ENCODE measurements at places on chromosomes 1 and 21.

- DNase-seq = no peak
Observed at GRCh38 chr1:244021427-244021826, 29.7 kb upstream of the ZBTB18 start.

GRCh38 chr21:37176716-37177115 lies 90.4 kb downstream of the VPS26C start:
- no peak for DNase-seq

- peak; percentile 47 for DNase-seq
Observed at GRCh38 chr1:7454052-7454815, 316.9 kb upstream of the VAMP3 start.

DNA sequence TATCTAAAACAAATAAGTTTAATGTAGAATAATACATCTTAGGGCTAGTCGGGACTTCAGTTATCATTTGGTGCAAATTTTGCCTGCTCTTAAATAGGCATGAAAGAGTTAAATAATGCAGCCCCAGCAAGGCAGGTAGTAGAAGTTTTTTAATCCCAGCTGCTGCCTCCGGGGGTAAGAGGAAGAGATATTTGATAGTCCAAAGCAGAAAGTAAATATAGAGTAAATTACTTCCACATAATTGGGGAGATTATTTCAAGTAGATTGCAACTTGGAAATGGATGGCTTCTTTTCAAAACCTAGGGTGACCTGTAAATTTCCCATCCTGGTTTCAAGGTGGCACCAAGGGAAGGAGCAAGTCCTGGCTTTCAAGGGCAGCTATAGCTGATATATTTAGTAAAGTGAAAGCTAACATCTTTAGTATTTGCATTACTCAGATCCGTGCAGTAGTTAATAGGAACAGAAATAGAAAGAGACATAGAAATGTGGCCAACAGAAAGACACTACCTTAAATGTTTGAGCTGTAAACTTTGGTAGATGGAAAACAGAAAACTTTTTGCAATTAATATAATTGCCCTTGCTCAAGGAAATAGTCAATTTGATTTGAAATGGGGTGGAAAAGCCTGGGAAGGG lies 109.1 kb downstream of the LMO4 start:
- DNase-seq = no peak

GRCh38 chr1:92839442-92839841 lies 7.6 kb downstream of the RPL5 start:
- DNase-seq = no peak

DNA sequence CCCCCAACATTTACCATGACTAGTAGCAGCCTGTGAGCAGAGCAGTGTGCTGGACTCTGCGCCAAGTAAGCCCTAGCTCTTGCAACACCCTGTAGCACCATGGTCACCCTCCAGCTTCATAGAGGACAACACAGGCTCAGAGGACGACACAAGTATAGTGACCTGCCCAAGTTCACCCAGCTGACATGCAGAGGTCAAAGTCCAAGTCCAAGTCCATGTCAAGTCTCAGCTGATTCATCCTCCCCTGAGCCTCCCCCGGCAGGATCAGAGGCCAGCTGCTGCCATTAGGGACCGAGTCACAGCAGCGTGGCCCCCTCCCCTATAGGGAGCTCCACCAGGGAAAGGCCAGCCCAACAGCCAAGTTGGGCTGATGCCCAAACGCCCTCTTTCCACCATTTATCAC lies 15.9 kb downstream of the SDC3 start:
- DNase-seq = no peak

DNA sequence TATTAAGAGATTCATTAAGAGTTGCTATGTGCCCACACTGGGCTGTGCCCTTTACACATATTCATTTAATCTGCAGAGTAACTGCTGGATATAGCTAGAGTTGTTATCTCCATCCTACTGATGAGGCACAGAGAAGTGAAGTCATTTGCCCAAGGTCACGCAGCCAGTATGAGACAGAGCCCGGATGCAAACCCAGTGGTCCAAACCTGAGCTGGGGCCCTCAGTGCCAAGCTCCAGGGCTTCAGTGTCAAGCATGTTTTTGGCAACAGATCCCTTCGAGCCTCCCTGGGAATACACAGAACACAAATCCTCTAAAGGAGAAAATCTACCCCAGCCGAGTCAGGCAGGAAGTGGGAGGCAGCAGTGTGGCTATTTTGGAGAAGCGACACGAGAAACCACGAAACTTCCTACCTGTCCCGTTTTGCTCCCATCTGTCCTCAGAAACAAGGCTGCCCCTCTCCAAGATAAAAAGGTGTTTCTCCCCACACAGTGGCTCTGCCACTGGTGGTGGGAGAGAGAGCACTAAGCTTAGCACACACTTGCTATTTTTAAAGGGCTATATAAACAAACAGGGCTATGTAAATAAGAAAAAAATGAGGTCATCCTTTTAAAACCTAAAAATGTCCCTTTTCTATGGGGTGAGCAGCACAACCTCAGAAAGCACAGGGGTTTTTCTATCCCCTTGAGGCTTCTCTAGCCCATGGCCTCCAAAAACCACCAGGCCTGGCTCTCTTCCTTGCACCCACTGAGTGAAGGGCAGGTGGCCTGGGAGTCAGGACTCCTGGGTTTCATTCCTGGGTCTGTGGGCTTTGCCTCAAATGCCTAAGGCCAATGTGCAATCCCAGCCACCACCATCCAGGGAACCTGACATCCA lies 138.6 kb upstream of the EDN2 start:
- DNase-seq = peak; percentile 24

DNA sequence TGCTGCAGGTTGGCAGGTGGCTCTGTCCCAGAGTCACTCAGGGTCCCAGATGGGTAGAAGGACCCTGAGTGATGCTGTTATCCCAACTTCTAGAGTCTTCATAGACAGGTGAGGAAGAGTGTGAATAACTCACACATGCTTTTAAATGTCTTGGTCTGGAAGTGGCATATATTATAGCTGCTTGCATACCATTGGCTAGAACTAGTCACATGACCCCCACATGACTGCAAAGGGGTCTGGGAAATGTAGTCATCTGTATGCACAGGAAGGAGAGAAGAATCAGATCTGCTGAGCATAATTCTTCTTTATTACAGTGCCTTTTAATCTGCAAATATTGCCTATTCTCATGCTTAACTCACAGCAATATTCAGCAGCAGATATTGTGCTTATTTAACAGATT lies 28.2 kb upstream of the KLHDC7A start:
- DNase-seq = peak; percentile 1

- DNase-seq = no peak
Observed at GRCh38 chr1:54825696-54826095, 24.6 kb upstream of the TTC22 start.

DNA sequence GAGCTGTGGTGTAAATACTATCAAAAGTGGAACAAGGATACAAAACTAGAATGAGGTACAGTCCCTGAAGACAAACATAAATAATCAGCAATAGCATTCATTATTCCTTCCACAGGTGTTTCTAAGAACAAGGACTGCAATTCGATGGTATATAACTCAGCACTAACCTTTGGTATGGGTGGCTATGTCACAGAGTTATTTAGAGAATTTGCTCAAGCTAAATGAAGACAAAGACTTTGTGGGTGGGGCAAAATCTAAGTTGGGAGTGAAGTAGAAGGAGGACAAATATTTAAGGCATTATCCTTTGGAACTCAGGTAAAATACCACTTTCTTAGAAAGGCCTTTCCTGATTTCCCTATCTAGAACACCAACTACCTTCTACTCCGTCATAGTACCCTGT lies 51.5 kb upstream of the CNN3 start:
- no peak for DNase-seq

- no peak for DNase-seq
Observed at GRCh38 chr1:16631248-16632043, 18.1 kb upstream of the NBPF1 start.

GRCh38 chr1:65048335-65048734 lies 82.0 kb upstream of the JAK1 start:
- peak; percentile 14 for DNase-seq

DNA sequence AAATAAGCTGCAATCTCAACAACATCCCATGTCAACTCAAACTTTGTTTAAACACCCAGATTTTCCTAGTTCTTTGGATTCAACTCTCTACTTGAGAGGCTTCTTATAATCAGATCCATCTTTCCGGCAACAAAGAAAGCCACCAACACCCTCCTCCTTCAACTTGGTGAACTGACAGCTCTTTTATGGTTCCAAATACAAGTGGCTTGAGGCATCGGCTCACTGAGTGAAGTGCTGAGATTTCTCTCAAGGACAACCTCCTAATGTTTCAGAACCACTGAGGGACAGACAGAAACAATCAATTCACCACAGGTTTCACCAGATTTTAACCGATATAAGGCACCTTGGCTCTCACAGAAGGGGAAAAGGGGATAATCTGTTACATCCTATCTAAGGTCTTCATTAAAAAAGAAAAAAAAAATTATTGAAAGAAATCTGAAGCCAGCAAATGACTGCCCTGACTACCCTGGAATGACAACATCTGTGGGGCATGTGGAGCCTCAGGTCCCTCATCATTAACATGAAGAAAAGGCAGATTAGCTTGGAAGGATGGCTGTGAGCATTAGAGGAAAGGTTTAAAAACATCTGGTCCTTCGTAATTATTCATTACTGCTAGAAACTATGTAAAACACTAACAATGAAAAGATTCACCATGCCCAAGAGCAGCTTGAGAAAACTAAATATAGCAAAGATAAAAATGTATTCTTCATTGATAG lies 50.9 kb downstream of the PTPN14 start:
- peak; percentile 60 for DNase-seq

DNA sequence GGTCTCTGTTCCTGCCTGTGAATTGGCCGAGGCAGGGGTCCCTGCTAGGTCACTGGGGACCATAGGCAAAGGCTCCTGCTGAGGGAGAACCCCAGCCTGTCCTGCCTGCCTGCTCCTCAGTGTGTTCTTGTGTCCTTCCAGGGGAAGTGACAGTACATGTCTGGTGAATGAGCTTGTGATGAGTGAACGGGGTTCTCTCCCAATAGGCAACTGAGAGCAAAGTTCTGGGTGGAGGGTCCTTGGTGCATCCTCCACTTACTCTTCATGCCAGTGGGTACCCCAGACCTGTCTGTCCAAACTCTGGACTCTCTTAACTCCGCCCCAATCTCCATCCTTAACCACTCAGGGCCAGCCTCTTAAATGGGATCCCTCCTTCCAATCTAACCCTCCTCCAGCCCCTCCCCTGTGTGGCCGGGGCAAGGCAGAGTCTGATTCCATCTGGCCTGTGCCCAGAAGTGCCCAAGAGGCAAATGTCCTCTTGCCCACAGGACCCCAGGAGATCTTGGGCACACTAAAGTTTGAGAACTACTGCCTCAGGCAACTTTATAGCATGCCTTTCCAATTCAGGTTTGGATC lies 2.0 kb downstream of the XKR8 start:
- DNase-seq = no peak

DNA sequence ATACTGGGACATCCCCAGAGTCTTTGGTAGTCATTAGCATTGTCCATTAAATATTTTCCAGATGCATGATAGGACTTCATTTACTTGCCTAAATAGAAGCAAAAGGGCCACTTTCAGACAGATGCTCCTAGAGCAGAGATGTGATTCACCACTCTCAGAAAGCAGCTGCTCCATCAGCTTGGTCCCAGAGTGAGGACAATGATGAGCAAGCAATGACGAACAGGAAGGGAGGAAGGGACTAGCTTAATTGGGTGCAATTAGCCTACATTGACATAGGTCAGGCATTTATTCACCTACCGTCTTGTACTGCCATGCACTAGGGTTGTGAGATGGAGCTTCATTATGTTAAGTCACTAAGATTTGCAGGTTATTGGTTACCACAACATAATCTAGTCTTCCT lies 85.1 kb upstream of the PLXNA2 start:
- peak; percentile 25 for DNase-seq

GRCh38 chr1:74584185-74584584 lies 71.8 kb upstream of the LRRC53 start:
- DNase-seq = no peak

DNA sequence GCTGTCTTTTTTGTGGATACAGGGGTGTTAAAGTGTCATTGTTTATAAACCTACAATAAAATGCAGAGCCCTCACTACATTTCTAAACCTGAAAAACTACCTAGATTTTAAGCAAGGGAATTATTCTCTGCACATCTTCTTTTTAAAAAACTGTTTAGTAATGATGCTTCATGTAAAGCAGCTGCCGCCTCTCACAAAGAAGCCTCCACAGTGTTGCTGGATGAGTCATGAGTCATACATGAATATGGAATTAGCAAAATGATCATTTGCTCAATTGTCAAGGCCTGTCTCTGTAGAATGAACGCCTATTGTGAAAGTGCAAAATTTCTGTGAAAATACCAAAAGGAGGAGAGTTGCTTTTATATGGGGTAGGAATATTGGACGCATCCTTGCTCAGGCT lies 259.5 kb upstream of the CHRM3 start:
- DNase-seq = peak; percentile 54

DNA sequence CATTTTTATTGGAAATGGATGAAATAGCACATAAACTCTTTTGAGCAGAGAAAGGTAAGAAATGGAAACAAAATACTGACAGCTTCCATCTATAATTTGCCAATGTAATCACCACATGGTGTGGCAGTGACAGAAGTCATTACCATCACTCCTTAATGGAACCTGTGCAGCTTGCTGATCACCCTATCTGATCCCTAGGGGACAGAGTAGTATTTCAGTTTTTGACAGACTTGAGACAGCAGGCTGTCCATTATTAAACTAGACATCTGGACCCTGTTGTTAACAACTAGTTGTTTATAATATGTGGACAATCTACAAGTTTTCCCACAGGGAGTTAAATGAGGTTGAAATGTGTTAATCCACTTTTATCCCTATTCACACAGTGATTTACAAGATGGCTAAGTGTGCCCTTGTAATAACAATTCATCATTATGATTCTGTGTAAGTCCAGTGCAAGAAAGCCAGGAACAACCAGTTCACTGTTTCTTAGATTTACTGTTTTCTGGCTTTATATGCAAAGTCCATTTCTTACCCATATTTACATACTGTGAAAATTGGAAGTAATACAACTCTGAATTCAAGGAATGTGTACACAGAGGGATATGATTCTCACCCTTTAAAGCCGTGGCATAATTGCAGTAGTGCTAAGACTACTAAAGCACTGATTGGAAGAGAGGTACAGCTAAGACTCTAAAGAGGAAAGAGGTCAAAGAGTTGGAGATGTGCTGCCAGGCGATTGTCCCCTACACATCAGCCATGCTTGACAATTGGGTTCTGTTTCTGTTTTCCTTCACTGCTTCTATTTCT lies 9.1 kb downstream of the KCNT2 start:
- no peak for DNase-seq
